ENCODE measurements at places on chromosomes 1 and 21.

DNA sequence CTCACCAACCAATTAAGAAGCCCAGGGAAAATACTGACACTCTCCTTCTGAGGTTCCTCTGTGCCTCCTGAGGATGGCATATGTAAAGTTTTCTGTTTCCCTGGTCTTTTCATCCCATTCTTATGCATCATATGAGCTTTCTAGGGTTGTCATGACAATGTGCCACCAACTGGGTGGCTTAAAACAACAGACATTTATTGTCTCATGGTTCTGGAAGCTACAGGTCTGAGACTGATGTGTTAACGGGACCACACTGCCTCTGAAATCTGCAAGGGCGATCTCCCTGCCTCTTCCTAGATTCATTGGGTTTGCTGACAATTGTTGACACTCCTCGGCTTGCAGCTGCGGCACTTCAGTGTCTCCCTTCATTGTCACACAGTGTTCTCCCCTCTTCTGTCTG lies 308.4 kb downstream of the RGS7 start:
- no peak for DNase-seq

DNA sequence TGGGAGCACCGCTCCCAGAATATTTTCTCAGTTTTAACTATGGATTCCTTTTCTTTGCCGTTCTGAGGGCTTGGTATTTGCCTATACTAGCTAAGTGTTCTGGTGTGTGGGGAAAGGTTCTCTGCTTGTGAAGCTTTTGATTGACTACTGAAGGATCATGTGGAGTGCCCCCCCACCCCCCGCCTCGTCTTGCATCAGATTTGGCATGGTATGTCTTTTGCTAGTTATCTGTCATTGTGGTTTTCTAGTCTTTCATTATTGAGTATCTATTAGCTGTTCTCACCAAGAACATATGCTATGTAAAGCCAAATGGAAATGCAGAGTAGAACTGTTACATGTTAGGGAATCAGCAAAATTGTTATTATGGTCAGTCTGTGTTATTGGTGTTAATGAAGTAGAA lies 58.3 kb downstream of the MACF1 start:
- DNase-seq, result no peak

GRCh38 chr21:31370893-31371544 lies 27.0 kb upstream of the TIAM1 start:
- DNase-seq, result no peak

GRCh38 chr1:44988531-44989156 lies 2.2 kb upstream of the EIF2B3 start:
- no peak for DNase-seq

Data from putamen (tissue), 1 donor.